ENCODE measurements at places on chromosomes 7 and 10.

GRCh38 chr10:110714356-110714755 lies 70.2 kb downstream of the RBM20 start:
- H3K27ac ChIP-seq: no peak overlapping the region
- no peaks in the 10 kb centered on the region for H3K4me1 ChIP-seq
- no peaks in the 10 kb centered on the region for H3K27me3 ChIP-seq
- no peaks in the 10 kb centered on the region for H3K36me3 ChIP-seq

- H3K4me3 ChIP-seq: no peak overlapping the region
- H3K27me3 ChIP-seq: no peaks in the 10 kb centered on the region
- H3K4me1 ChIP-seq: peaks cover 12% of the 10 kb centered on the region
These were observed 9.8 kb downstream of the NOD1 start for GRCh38 chr7:30468791-30469190.

DNA sequence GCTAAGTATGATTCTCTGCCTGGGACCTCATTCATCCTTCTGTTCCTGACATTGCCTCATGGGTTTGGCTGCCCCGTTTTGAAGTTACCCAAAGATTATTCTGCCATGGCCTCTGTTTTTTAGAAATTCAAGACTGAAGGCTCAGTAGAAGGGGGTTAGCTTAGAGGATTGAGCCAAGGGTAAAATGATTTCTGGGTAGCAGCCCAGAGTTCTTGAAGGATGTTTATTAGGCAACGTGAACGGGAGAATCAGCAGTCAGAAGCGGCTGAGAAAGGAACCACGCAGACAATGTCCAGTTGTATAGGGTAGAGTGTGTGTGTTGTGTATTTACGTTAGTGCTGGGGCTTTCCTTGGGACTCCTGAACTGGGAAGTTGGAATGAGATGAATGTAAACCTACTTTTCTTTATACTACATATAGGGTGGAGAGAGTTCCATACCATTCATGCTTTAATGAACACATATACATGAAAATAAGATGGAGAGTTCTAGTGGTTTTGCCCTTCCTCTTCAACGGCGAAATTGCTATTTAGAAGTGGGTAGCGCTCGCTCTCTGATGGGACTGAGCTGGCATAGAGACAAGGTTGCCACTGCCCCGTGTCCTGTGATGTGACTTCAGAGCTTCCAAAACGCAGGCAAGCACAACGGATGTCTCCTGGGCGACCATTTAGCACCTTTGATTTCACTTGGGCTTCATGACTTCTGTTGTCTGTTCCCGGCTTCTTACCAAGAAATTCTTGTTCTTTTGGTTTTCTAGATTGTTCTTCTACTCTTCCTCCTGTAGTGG lies 35.0 kb upstream of the IL15RA start:
- peaks cover 2% of the 10 kb centered on the region for H3K36me3 ChIP-seq
- H3K4me1 ChIP-seq: peaks cover 2% of the 10 kb centered on the region
- DNase-seq: no peak
- peaks cover 3% of the 10 kb centered on the region for H3K27me3 ChIP-seq
- H3K27ac ChIP-seq: no peak overlapping the region
- no peak overlapping the region for H3K4me3 ChIP-seq

DNA sequence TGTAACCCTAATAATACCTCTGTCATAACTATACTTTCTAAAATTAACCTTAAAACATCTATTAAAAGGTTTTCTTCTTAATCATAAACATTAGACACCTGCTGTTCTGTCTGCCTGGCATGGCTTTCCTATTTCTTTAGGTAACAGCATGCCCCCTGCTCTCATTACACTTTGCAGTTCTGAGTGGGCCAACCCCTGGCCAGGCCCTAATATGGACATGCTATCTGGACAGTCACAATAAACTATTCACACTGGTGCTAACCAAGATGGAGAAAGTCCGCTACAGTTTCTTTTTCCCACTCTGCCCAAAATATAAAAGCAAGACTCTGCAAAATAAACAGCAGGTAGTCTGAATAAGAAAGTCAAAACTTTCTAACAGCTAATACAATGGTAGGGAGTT lies 84.0 kb downstream of the ELAPOR2 start:
- peaks cover 19% of the 10 kb centered on the region for H3K4me1 ChIP-seq
- DNase-seq: no peak
- H3K27me3 ChIP-seq: no peaks in the 10 kb centered on the region
- H3K36me3 ChIP-seq: peaks cover 4% of the 10 kb centered on the region
- no peak overlapping the region for H3K27ac ChIP-seq
- no peak overlapping the region for H3K4me3 ChIP-seq

DNA sequence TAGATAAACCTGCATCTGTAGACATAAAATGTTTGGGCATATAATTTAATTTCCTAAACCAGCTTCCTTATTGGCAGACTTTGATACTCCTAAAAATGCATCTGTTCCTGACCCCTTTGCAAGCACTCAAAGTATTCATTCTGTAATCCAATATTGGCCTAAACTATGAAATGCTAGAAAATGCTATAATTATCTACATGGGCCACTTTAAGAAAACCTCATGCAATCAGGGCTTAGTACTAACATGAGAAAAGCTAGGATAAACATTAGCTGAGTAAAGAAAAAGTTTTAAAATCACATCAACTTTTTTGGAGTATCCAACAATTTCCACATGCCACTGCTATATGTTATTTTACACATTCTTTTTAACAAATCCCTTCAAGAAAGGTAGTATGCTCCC lies 57.2 kb downstream of the PARD3 start:
- peaks cover 37% of the 10 kb centered on the region for H3K4me1 ChIP-seq
- H3K27me3 ChIP-seq: no peaks in the 10 kb centered on the region
- no peak overlapping the region for H3K4me3 ChIP-seq
- no peak for DNase-seq
- H3K27ac ChIP-seq: no peak overlapping the region

DNA sequence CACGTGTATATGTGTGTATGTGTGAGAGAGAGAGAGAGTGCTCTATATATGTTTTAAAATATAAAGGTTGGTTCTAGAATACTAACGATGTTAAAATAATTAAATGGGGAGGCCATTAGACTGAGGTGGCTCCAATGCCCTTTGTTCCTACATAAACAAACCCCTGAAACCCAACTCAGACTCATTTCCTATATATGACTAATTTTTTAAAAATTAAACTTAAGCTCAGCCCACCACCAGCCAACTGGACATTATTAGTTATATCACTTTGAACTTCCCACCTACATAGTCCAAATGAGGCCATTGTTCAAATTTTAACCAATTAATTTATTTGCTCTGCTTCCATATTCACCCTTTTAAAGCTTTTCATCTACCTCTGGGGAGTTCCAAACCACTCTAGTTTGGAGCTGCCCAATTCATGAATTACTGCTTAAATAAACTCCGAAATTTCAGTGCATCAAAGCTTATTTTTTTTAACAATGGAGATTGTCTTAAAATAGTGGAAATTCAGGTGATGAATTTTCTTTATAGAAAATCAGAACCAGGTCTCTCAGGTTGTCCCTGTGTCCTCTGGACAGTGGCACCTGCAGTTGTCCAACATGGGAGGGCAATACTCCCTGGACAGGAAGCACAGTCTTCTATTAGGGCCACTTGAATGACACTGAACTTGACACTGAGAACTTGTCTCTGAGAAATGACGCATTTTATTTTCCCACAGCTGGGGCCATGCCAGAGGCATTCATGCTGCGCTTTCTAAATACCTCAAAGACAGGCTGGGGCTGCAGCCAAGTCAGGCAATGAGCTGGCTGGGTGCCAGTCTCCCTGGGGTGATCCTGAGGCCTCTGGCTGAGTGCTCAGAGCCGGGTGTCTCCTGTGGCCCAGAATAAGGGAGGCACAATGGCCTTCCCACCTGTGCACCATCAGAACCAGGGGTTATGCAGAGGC lies 109.5 kb upstream of the TMEM72 start:
- no peak for DNase-seq
- peaks cover 16% of the 10 kb centered on the region for H3K27me3 ChIP-seq
- H3K27ac ChIP-seq: no peak overlapping the region
- H3K36me3 ChIP-seq: no peaks in the 10 kb centered on the region

- H3K27me3 ChIP-seq: no peaks in the 10 kb centered on the region
- H3K27ac ChIP-seq: no peak overlapping the region
- no peaks in the 10 kb centered on the region for H3K36me3 ChIP-seq
- DNase-seq: no peak
- no peaks in the 10 kb centered on the region for H3K4me1 ChIP-seq
These were observed 253.3 kb downstream of the IPMK start for GRCh38 chr10:58014436-58014835.

DNA sequence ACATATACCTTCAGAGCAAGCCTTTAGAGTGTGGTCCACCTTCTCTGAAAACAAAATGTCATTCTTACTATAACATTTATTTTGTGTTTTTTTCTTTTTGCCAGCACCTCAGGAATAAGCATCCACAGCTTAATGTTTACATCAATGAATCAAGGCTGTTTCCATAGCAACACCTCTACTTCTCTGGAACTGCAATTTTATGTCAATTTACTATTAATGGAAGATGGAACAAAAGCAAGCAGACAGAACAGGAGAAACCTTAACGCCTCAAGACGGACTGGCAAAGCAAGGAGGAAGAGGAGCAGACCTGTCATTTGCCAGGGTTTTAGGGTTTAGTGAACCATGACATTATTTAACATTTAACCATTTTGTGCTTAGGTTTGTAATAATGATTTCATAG lies 63.1 kb downstream of the PRR15 start:
- no peak for DNase-seq
- no peak overlapping the region for H3K4me3 ChIP-seq
- H3K27ac ChIP-seq: no peak overlapping the region

DNA sequence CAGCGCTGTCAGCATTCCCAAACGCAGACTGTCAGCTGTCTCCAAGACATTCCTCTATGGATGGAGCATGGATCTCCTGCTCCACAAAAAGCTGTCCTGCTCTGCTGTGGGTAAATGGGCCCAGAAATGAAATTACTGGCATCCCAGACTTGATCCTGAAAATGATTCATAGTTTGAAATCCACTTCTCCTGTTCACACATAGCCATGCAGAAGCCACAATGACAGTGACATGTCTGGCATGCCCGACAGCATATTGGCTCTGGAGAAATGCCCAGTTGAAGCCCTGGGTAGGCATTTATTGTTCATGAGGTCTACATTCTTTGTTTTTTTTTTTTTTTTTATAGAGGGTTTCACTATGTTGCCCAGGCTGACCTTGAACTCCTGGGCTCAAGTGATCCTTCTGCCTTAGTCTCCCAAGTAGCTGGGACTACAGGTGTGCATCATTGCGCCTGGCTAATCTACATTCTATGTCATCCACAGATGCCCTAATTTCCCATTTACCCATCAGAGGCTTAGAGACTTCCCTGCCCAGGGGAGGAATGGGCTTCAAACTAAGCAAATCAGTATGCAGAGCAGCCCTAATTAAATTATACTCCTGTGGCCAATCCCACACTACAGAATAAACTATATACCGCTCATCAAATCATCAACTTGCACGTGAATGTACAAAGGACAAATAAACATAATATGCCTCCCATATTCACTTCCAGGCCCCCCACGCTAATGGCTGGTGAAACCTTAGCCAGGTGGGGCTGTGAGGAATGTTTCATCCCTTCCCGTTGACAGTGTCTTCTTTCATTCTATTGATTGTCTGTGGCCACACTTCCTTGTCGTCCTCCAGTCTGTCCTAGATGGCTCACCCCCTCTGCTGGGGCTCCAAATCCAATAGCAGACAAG lies 61.8 kb upstream of the EEPD1 start:
- H3K36me3 ChIP-seq: no peaks in the 10 kb centered on the region
- no peak overlapping the region for H3K4me3 ChIP-seq
- no peak overlapping the region for H3K27ac ChIP-seq
- H3K27me3 ChIP-seq: no peaks in the 10 kb centered on the region

DNA sequence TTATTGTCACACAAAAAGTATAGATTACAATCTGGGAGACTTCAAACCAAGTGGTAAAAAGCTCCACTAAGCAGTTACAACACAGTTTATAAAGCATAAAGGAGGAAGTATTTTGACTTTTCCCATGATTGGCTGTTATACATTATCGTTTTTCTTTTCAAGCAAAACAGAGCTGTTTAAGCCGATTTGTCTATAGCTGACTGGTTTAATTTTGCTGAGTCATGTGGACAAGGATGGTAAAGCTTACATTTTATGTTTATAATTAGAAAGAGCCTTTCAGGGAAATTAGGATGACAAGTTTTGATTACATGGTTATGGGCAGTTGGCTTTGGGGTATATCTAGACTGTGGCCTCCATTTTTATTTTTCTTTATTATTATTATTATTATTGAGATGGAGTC lies 152.5 kb upstream of the STK17A start:
- no peak for DNase-seq
- H3K4me3 ChIP-seq: no peak overlapping the region
- no peak overlapping the region for H3K27ac ChIP-seq

GRCh38 chr7:129426482-129426881 lies 7.8 kb upstream of the STRIP2 start:
- DNase-seq: no peak
- peaks cover 2% of the 10 kb centered on the region for H3K27me3 ChIP-seq
- no peaks in the 10 kb centered on the region for H3K4me1 ChIP-seq
- peaks cover 15% of the 10 kb centered on the region for H3K36me3 ChIP-seq
- no peak overlapping the region for H3K27ac ChIP-seq

DNA sequence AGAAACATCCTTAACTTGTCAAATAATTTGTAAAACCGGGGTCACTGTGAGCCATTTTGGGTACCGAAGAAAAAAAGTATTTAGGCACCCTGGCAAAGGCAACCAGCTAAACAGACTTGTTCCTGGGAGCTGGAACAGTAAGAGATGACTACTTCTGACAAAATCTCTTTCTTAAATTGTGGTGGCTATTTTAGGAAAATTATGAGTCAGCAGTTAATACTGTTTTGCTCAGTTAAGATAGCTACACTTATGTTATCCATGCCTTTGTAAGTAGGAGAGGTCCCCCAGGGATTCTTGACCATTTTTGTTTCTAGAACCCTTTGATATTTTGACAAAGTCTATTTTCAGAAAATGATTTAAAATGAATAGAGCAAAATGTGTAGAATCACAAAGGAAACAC lies 68.7 kb downstream of the TAX1BP1 start:
- DNase-seq: no peak
- no peaks in the 10 kb centered on the region for H3K4me1 ChIP-seq
- H3K27me3 ChIP-seq: no peaks in the 10 kb centered on the region
- peaks cover 11% of the 10 kb centered on the region for H3K36me3 ChIP-seq

DNA sequence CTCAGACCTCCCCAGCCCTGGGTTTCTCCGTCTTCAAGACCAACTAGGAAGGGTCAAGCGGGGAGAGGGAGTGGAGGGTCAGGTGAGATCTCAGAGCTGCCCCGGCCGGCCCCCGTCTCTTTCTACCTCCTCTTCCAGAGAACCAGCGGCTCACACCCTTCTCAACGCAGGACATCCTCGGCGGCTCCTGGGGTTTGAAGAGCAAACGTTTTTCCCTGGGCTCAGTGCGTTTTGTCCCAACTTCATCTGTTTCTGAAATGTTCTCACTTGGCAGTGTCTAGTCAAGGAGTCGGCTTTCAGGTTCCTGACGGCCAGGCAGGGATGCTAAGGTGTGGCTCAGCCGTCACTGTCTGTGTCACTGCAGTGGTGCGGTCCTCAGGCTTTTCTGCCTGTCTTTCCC lies 416.4 kb upstream of the FOXK1 start:
- no peaks in the 10 kb centered on the region for H3K27me3 ChIP-seq
- no peak overlapping the region for H3K4me3 ChIP-seq
- peaks cover 5% of the 10 kb centered on the region for H3K36me3 ChIP-seq
